ENCODE measurements at places on chromosomes 16 and 17.
A peak's percentile ranks its signal among the peaks of the same experiment; 100 is the strongest.

DNA sequence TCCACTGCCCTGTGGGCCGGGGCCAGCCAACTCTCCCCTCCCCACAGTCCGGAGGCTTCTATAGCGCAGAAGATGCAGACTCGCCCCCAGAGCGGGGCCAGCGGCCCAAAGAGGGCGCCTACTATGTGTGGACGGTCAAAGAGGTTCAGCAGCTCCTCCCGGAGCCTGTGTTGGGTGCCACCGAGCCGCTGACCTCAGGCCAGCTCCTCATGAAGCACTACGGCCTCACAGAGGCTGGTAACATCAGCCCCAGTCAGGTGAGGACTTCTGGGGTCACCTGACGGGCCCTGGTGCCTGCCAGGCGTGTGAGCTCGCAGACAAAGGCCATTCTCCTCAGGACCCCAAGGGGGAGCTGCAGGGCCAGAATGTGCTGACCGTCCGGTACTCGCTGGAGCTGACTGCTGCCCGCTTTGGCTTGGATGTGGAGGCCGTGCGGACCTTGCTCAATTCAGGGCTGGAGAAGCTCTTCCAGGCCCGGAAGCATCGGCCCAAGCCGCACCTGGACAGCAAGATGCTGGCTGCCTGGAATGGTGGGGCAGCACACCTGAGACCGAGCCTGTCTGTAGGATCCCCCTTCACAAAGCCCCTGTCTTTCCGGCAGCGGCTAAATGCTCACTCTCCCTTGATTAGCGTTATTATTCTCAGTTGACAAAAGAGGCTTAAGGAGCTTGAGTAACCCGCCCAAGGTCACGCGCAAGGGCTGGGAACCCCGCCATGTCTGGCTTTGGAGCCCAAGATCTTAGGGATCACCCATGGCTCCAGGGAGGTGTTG lies 3.9 kb downstream of the SPATA20 start:
- no peak for DNase-seq

- DNase-seq: no peak
Measured at GRCh38 chr16:68466174-68466573, 17.9 kb upstream of the SMPD3 start.

GRCh38 chr16:84654238-84654637 lies 5.9 kb downstream of the KLHL36 start:
- no peak for DNase-seq

DNA sequence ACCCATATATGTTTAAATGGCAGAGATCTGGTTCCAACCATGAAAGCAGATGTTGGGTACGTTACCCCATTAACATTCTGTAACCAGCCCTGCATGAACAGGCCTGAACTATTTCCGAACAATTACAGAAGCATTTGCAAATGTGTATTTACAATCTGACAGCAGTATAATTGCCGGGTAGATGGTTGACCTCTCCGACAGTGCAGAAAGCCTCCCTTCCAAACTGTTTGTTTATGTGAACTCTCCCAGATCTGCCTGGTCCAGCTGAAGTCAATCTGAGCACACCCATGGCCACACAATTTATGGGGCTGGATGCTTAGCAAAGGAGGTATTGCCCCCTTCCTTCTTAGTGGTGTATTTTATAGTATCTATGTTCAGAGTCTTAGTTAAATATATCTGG lies 21.8 kb downstream of the NUDT7 start:
- DNase-seq: no peak

DNA sequence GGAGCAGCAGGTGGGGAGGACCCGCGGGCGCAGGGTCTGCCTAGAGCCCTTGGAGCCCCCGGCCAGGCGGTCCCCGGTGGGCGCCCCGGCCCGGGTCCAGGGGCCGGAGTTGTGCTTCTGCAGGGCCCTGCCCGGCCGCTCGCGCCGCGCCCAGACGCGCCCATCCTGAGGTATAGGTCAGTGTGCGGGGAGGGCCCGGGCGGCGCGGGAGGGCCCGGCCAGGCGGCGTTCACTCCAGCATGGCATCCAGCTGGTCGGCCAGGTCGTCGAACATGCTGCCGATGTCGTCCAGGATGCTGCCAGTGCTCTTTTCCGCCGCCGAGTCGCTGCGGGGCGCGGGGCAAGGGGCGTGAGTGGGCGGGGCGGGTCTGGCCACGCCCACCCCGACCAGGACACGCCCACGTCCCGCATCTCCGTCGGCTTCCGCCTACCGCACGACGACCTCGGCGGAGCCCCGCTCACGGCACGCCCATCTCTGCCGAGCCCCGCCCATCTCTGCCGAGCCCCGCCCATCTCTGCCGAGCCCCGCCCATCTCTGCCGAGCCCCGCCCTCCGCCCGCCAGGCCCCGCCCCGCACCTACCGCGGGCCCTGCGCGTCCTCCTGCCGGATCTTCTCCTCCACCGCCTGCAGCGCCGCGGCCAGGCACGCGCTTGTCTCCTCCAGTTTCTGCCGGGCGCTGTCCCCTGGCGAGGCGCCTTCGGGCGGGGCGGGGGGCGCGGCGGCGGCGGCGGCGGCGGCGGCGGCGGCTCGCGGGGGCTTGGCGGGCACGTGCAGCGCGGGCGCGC lies 17.9 kb downstream of the CASKIN1 start:
- no peak for DNase-seq

DNA sequence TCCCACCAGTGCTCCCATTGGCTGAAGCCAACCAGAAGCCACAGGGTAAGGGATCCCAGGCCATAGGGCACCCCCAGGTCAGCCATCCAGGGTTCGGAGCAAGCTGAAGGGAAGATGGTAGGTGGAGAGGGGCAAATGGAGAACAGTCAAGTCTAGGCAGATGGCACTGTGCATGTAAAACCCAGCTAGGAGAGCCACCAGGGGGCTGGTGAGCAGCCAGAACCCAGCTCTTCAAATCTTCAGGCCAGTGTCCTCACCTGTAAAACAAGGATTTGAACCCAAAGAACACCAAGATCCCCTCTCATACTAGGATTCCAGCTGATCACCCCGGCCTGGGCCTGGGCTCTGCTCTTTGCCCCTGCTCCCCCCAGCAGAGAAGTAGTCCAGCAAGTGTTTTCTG lies 43.5 kb downstream of the GINS3 start:
- DNase-seq: no peak

- DNase-seq: no peak
Measured at GRCh38 chr17:16342979-16343378, 10.3 kb downstream of the CENPV start.

GRCh38 chr16:49855280-49855821 lies 561 bp downstream of the ZNF423 start:
- peak; percentile 63 for DNase-seq

- DNase-seq: no peak
Measured at GRCh38 chr17:51372345-51373004, 112.1 kb downstream of the UTP18 start.

GRCh38 chr17:42287305-42287976 lies 857 bp upstream of the STAT5A start:
- DNase-seq: peak; percentile 30

DNA sequence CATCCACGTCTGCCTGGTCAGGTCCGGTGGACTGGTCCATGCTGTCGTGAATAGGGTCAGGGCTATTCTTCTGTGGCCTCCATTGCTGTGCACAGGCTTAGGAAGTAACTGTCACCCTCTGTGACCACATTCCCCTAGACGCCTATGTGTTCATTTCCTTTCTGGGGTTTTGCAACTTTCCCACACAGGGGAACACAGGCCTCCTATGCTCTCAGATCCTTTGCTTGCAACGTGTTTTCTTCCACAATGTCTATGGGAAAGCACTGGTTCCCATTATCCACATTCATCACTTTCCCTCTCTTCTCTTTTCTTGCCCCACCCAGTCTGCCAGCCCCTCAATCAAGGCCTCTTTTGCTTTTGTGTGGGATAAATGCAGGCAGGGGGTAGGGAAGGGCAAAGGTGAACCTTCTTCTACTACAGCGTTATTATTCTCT lies 43.2 kb upstream of the DNAJA2 start:
- no peak for DNase-seq

DNA sequence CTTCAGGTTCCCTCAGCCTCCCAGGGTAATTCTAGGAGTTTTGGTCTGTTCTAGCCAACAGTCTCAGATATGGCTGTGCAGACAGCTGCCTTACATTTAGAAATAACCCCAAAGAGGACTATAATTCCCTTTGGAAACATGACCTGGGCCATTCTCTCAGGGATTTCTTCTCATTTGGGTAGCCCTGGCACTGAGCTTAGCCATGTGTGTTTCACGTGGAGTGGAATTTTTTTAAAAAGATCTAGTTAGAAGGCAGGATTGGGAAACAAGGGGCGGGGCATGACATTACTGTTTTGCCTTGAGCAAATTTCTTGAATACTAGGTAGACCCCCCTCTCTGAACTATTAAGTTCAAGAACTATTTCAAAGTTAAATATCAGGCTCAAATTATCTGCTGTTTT lies 29.6 kb upstream of the MRC2 start:
- no peak for DNase-seq

DNA sequence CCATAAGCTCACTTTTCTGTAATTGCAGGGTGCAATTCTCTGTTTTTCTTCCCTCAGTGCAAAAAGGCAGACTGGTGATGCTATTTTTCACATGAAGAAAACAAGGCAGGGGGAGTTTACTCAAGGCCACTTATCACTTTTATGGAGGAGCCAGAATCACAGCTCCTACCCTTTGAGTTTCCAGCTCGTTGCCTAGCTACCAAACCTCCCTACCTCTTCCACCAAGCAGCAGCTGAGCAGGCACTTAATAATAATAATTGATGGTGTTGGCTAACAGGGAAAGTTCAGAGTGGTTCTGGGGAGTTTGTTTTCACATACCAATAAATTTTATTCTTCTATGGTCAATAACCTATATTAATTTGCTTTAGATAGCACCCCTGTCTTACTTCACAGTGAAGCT lies 31.9 kb upstream of the MPHOSPH6 start:
- DNase-seq: no peak

Data from stimulated activated CD4-positive, alpha-beta T cell treated with anti-CD3 and anti-CD28 coated beads, Interleukin-2, amount 100 ng/mL, for 4 hours (primary cell).